Chondrocyte (in vitro differentiated cells): ENCODE measurements at places on chromosomes 1 and 21.
A peak's percentile ranks its signal among the peaks of the same experiment; 100 is the strongest.

GRCh38 chr1:59292562-59292961 lies 4.3 kb upstream of the FGGY start:
- DNase-seq = no peak

DNA sequence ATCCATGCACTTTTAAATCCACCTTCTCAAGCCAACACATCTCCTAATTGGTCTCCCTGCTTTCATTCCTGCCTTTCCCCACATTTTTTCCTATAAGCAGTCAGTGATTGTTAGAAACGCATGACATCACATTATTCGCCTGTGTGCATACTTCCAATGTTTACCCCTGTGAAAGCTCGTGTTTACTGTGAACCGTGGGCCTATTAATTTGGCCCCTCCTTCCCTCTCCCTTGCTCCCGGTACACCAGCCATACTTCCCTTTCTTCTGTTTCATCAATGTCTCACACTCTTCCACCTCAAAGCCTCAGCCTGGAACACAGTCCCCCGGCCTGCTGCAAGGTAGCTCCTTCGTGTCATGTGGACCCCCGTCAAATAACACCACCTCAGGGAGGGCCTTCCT lies 9.1 kb downstream of the MTOR start:
- no peak for DNase-seq

GRCh38 chr1:150579110-150579944 lies at the start of gene MCL1:
Gene MCL1, minus strand, starts transcription at chr1:150579610. Its CDS starts 80 bp downstream, at chr1:150579530.
- DNase-seq = peak; percentile 95

DNA sequence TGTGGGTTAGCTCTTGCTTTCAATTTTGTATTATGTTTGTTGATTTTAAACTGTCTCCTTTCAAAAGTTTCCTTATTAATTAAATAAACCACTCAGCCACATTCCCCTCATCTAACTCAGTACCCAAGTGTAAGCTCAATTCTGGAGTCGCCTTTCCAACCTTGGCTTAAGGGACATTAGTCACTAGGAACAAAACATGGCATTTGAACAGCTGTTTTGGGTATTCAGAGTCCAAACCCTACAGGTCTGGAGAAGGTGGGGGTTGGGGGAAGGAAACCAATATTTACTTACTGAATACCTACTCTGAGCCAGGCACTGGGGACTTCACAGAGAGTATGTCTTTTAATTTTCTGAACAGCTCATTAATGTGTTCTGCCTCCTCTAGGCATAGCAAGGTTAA lies 117.2 kb upstream of the JUN start:
- DNase-seq = no peak
